ENCODE measurements at places on chromosomes 4 and X.

- no peak for DNase-seq
Observed at GRCh38 chr4:126890994-126891393, 741.8 kb upstream of the INTU start.

GRCh38 chr4:78197947-78198346 is 140.8 kb downstream of the FRAS1 start:
- DNase-seq, result no peak

- DNase-seq, result peak; percentile 12
Observed at GRCh38 chrX:39309018-39309635, 507.9 kb downstream of the MID1IP1 start.

DNA sequence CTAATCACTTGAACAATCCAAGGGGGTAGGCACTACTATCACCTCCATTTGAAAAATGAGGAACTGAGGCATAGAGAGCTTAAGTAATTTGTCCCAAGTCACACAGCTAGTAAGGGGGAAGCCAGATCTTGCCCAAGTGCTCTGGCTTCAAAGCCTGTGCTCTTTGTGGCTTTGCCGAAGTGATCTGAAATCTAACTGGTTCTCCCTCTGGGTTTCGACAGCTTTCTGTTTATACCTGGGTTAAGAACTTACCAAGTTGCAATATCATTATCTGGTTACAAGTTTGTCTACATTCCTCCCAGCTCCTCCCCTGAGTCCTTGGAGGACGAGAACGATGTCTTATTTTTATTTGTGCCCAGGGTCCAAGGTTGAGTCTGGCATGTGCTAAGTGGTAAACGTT is 125.3 kb upstream of the RAI2 start:
- no peak for DNase-seq

Data from GM20000 (cell line).